ENCODE measurements at places on chromosomes 5 and 9.

GRCh38 chr9:97437051-97437600 lies 25.2 kb downstream of the TDRD7 start:
- DNase-seq: no peak

DNA sequence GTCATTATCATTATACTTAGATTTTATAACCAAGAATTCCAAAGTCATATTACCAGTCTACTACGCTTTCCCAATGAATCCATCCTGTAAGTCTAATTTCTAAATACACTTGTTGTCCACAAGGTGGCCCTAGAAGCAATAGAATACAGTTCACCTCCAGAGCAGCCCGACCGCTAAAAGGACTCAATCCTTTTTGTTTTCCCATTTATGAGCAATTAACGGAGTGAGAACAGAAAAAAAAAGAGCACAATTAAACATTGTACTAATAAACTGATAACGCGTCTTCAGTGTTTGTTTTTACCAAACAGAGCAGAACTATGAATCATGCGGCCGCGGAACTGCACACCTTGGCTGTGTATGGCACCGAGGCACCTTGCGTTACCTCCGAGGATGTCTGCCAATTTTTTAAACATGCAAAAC lies 160.7 kb upstream of the DAPK1 start:
- DNase-seq: no peak

DNA sequence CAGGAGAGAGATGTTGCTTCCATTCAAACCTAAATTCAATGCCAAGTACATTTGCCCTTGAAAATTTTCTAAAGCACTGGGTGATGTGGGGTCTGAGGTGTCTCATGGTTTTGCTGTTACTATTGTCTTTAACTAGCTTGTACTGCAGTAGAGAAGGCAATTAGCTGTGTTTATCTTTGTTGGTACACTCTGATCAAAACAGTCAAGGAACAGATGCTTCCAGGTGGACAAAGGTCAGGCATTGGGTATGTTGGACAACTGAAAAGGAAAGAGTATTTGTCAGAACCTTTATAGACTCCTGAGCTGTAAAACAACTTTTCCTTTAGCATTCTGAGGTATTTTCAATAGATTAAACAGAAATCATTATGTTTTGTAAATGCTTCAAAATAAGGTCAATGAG lies 2228.7 kb upstream of the WWC1 start:
- no peak for DNase-seq

DNA sequence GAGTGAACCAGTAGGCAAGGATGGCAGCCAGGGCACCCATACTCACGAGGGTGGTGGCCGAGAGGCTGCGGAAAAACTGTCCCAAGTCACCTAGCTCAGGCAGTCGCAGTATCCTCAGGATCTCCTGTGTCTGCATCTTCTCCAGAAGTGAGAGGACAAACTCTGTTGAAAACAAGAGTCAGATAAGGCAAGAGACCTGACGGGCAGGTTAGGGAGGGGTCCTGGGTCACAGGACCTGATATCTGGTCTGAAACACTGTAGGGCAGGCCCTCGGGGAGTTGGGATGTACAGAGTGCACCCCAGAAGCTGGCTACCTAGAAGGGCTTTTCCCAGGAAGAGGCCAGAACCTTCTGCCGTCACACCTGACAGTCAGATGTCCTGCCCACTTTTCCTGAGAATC lies 17.4 kb downstream of the ACSL6 start:
- no peak for DNase-seq

DNA sequence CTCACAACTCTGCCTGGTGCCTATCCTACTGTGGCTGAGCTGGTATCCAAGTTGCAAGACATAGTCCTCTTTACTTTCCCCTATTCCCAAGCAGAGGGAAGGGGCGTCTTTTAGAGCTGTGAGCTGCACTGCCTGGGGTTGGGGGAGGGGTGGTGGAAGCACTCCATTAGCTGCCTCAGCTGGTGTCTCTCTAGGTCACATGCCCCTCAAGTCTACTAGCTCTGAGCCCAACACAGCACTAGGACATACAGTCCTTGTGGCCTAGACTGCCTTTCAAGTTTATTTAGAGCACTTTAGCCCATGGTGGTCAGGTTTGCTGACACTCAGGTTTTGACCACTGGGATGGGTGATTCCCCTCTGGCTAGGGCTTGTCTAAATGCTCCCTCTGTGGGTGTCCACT lies 54.7 kb downstream of the SREK1 start:
- DNase-seq: no peak

GRCh38 chr9:89365532-89365912 lies 47.2 kb downstream of the SECISBP2 start:
- DNase-seq: no peak

DNA sequence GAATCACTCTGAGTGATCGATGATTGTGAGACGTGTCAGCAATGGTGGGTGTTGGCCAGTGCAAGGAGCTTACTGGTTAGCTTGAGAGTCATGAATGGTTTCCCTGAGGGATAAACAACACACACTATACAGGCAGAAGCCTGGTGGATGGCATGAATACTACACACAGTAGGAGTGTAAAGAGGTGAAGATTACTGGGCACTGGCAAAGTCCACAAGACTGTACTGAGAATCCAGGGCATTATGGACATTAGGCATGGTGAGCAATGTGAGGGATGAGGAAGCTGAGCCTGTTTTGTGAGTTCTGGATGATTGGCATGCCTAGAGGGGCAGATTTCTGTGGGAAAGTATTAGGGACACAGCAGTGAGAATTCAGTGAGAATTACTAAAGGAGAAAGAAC lies 71.3 kb downstream of the KDM4C start:
- DNase-seq: no peak

GRCh38 chr5:24065779-24066178 lies 558.4 kb downstream of the PRDM9 start:
- no peak for DNase-seq
